DMS79 treated with DMSO at 0.1 percent for 48 hours (cell line): ENCODE measurements at places on chromosomes 1 and 21.

DNA sequence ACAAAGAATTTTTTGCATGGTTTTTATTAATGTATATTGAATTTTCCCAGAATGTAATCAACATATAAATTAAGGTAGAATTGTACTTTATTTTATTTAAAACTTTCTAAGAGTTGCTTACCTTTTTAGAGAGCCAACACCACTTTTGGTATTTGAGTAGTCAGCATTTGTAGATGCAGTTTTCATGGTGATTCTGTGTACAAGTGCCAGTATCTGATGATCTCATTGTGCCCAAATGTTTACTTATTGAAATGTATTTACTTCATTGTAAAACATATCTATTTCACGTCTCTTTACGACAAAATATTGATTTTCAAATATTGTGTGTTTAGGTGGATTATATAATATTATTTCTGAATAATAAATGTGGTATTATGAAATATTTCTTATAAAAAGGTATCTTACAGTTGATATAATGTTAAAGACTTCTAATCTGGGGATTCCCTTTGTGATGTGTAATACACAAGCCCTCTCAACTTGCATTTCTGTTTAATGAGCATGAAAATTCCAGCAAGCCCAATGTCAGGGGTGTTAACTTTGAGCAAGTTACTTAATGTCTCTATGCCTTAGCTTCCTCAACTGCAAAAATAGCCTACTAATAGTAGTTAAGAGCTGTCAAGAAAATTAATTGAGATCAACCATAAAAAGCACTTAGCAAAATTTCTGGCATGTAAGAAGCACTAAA is 141.8 kb upstream of the ZNF648 start:
- no peak for DNase-seq

GRCh38 chr1:210303391-210303790 is 25.3 kb upstream of the HHAT start:
- no peak for DNase-seq

GRCh38 chr1:153670257-153670858 is 435 bp downstream of the ILF2 start:
- no peak for DNase-seq

- no peak for DNase-seq
These were observed 31.8 kb upstream of the ANGPTL7 start for GRCh38 chr1:11157394-11157793.

DNA sequence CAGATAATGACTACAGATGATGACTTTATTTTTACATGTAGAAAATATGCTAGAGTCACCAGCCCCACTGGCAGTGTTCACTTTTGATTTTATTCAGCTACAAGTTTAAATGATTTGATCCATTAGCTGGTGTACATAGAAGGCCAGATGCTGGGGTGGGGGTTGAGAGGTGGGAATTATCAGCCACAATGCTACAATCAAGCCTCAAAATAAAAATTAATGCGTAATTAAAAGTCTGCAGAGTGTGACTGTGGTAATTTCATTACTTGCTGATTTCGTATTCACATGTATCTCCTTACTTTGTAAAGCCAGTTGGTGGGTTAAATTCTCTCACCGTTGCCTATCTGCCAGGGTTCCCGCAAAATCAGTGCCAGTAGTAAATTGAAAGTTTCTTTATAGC is 109.3 kb downstream of the GALNT2 start:
- DNase-seq, result no peak

DNA sequence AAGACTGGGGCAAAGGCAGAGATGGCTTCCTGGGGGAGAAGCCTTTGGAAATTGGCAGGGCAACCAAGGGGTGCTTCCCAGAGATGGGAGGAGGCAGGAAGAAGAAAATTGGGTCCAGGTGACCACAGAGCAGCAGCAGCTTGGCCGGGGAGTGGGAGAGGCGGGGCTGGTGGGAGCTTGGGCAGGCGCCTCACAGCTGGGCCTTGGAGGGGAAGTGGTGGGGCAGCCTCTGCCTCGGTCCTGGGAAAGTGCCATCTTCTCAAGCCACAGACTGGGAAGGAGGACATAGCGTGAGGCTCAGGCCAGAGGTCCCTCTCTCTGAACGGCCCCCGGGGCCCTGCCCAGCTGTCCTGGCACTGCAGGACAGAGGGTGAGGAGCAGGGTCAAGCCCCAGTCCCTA is 24.0 kb upstream of the WASF2 start:
- no peak for DNase-seq

DNA sequence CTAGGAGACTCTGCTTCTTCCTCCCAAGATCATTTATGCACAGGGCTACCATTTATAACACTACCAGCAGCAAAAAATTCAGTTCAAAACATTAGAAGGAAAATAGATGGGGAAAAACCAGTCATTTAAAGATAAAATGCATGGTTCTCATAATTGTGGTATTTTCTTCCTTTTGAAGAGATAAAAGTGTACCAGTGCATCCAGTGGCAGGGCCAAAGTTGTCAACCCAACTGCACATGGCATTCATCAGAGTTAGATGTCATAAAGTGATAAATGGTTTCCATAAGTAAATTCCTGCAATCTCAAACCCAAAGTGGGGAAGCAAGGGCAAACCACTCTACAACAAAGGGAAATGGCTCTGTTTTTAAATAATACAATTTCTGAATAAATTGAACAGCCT is 119.1 kb upstream of the DMRTA2 start:
- no peak for DNase-seq

DNA sequence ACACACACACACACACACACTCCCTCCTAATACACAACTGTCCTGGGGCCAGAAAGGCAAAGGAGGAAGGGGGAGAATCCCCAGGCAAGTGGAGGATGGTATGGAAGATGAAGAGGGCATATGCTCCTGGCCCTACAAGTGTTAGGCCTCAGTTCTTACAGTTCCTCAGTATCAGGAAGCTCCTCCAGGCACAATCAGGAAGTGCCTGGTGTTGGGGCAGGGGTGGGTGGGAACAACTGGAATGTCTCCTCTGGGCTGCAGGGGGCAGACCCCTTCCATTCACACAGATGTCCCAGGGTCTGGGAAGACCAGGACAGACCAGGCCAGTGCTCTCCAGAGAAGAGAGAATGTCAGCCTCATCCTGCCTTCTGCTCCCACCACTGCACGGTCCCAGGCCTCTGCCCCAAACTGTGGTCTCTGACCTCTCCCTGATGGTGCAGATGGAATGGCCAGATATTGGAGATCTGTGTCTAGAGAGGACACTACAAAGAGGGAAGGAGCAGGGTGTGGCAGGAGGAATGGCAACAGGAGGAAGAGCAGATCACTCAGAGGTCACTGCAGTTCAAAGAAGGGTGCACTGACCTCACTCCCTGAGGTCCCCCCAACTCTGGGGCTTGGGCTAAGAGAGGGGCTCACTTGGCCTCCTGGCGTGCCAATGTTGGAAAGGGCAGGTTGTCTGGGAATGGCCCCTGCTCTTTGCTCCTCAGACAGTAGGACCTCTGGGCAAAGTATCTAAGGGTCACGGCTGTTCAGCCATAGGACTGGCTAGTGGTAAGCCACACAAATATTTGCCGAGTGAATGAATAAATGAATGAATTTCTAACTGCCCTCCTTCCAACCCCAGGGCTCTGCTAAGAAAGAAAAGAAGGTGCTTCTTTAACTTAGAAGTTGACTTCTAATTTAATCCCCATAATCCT is 2.5 kb upstream of the DENND2D start:
- no peak for DNase-seq

GRCh38 chr1:48019714-48020315 is 22.6 kb upstream of the TRABD2B start:
- DNase-seq, result no peak

DNA sequence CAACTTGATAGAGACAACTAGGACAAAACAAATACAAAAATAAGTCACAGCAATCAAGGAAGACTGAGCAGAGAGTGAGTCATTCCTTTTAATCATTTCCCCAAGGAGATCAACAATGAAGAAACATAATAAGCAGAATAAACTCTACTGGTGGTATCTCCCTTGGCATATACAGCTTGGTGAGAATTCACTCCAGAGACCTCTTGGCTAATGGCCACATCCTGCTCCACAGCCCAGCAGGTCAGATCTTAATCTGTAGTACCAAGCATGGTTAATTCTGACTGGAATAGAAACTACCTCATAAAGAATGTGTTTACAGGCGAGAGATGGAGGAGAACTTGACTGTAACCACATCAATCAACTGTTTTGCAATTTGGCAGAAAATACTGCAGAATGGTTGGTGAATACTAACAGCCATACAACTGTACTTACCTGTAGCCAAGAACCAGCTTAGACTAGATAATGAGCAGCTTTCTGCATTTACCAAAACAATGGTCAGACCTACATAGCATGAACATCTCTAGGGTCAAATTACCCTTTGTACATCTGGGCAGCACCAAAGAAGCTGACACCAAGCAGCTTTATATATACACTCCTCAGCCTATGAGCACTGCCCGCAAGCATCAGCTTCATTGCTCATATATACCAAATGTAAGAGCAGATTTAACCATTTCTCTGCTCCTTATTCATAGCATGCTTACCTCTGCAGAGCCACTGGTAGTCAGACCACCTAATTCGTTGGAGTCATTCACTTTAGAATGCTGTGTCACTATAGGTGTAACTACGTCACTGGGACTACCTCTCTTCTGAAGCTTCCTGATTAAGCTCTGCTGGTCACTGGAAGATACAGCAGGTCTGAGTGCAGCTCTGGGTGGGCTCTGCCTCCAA is 51.0 kb downstream of the KIAA0319L start:
- DNase-seq, result peak; percentile 84

DNA sequence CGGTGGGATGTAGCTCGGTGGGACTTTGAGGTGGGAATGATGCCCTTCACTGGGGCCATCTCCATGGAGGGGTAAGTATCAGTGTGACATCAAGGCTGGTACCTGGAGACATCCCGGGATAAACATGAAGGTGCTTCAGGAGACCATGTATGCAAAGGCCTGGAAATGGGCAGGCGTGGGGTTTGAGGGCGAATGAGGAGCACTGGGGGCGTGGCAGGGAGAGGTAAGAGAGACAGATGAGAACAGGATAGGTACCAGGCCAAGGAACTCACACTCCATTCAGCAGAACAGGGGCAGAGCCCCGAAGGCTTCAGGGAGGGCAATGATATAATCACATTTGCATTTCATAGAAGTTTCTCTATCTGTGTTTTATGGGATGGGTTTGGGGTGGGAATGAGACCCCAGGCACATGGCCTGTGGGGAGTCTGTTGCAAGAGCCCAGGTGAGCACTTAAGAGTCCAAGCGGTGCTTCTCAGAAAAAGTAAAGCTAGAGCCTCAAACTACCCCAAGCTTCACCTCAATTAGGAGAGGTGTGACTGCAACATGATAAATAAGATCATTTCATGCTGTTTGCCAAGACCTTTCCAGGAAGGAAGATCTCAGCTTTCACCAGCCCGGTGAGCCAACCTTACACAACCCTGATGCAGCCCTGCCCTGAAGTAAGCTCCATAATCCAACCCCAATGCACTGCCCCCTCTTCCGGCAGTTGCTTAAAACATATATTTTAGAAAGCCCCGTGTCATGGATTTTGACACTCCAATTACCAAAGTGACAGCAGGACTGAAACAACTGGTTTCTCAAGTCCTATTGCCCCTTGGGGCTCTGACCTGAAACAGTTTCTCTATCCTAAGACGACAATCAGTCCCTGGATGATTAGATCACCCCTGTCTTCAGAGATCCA is 7.4 kb downstream of the S100A9 start:
- DNase-seq, result no peak

DNA sequence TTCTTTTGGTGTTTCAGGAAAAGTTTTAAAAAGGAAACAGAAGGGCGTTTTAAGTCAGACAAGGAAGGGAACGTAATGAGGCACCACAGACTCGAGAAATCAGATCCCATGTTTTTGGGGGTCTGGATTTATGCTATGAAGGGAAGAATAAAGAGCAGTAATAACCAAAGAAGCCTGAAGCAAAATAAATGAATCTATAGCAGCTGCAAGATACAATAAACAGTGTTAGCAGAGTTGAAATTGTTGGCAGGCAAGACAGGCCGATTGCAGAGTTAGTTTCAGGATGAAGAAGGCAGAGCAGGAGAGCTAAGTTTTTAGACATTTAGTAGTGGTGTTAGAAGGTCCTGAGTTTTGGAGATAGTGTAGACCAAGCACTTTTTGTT is 425 bp downstream of the DDR2 start:
- DNase-seq, result no peak

DNA sequence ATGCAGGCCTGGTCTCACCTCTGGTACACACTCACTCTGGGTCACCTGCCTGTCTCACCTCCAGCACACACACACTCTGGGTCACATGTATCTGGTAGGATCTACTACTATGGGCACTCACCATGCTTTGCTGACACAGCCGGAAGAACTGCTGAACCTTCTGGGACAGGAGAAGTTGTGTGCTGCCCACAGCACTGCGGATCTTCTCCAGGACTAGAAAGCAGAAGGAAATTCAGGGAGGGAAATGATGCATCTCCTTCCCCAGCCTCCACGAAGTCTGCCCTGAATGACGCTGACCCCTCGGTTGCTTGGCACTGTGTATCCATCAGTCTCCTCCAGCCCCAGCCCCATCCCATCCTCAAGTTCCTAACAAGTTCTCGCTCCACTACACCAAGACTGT is 7.9 kb upstream of the SMIM12 start:
- DNase-seq, result no peak

- DNase-seq, result no peak
These were observed 60.7 kb upstream of the COG2 start for GRCh38 chr1:230581446-230582079.

- no peak for DNase-seq
These were observed 87.2 kb upstream of the CNIH3 start for GRCh38 chr1:224528900-224529299.

GRCh38 chr1:1039145-1039910 is 19.4 kb downstream of the AGRN start:
- DNase-seq, result no peak

- peak; percentile 97 for DNase-seq
These were observed 15.4 kb downstream of the BTG2 start for GRCh38 chr1:203320591-203321272.

- DNase-seq, result no peak
These were observed 6.7 kb upstream of the PTPN14 start for GRCh38 chr1:214557952-214558735.

DNA sequence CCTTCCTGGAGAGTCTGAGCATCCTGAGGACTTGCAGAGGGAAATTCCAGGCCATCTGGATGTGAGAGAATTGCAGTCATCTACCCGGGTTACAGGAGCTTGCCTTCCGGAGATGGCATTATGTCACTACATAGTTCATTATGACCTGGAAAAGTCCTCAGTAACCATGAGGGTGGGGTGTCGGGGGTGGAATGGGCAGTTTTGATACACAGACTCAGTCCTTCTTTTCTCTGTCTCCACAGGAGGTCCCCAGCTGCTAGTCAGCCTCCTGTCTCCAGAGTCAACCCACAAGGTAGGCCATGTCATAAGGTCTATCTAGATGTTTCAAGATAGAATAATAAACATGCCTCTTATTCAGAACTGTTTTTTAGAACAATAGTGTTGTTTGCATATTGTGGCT is 268.2 kb upstream of the SGIP1 start:
- no peak for DNase-seq

GRCh38 chr1:243414152-243414494 is 158.3 kb downstream of the SDCCAG8 start:
- no peak for DNase-seq

- DNase-seq, result no peak
These were observed 561.6 kb downstream of the PLA2G4A start for GRCh38 chr1:187390215-187390818.

- DNase-seq, result no peak
These were observed 64.3 kb downstream of the RGL1 start for GRCh38 chr1:183869230-183869629.
